ENCODE measurements at places on chromosomes 6 and 20. TPM values are rescaled to one million over a fixed set of nuclear protein-coding genes. Genes with fewer than 3 reads are reported as not detected.

SLC13A3 gene
- total RNA-seq = 2.4 TPM

BMP5 gene
- not detected for total RNA-seq

HLA-DMB gene
- 0.65 TPM for total RNA-seq

RBPJL gene
- not detected for total RNA-seq

CCDC170 gene
- total RNA-seq = 3.2 TPM

ARHGAP18 gene
- 32.9 TPM for total RNA-seq

KIAA1586 gene
- total RNA-seq = 16.4 TPM

OOEP gene
- 0.16 TPM for total RNA-seq

PPP1R14C gene
- 0.16 TPM for total RNA-seq

DEFB132 gene
- total RNA-seq = not detected

DZANK1 gene
- total RNA-seq = 1.1 TPM

All from hair follicle dermal papilla cell (primary cell).